Naive thymus-derived CD8-positive, alpha-beta T cell (primary cell): ENCODE measurements at places on chromosomes 6 and 20. TPM values are rescaled to one million over a fixed set of nuclear protein-coding genes. Genes with fewer than 3 reads are reported as not detected.

- no peak for DNase-seq
Observed at GRCh38 chr6:143863771-143864170, 503 bp upstream of the ZC2HC1B start.

The EPPIN gene
- not detected for total RNA-seq

DNA sequence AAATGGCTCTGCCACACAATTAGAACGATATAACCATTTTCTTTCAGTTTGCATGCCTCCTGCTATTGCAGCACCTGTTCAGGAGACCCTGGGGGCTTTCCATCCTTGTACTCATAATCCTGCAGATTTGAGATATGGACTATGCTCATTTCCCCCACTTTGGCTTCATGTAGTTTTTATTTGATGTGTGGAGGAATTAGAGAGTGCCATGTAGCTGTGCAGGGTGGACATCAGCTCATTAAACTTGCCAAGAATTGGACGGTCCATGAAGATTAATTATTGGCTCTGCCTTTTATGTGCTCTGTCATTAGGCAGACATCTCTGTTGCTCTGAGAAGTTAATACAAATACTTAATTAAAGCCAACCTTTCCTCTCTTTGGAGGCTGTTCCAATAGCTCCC is 66.2 kb upstream of the CD83 start:
- DNase-seq, result no peak

DNA sequence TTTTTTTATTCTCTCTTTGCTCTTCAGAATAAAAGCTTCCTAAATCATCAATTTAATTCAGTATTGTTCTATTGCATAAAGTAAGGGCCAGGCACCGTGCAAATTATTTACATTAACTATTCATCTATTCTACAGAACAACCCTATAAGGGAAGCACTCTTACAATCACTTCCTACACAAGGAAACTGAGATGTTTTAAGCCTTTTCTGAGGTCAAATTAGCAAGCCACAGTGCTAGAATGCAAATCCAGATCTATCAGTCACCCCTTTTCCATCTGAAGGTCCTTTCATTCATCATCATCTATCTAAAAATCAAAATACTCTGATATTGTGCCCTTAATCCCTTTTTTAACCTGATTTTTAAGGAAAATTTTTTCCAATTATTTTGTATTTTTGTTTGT is 31.2 kb downstream of the FRK start:
- no peak for DNase-seq
